ENCODE measurements at places on chromosomes 12 and 14. TPM values are rescaled to one million over a fixed set of nuclear protein-coding genes. Genes with fewer than 3 reads are reported as not detected.

Gene OS9
- total RNA-seq = 156 TPM

Gene PMEL
- total RNA-seq = 0.52 TPM

Gene RPS6KA5
- total RNA-seq = 9.1 TPM

Gene MANSC4
- total RNA-seq = not detected

Gene HOXC4
- 5.1 TPM for total RNA-seq

Gene RPS29
- total RNA-seq = 1,410 TPM

Gene TMTC2
- 17.5 TPM for total RNA-seq

Gene KRT79
- 0.32 TPM for total RNA-seq

Gene DNAL1
- 4.1 TPM for total RNA-seq

Gene GUCY2C
- 0.20 TPM for total RNA-seq

Gene RPAP3
- total RNA-seq = 18.2 TPM

Gene MAP3K12
- total RNA-seq = 2.0 TPM
